Glutamatergic neuron (in vitro differentiated cells): ENCODE measurements at places on chromosomes 2 and 18. TPM values are rescaled to one million over a fixed set of nuclear protein-coding genes. Genes with fewer than 3 reads are reported as not detected.

GRCh38 chr18:63290166-63290820, 29.3 kb downstream of the BCL2 start:
- no peak for DNase-seq

ACSL3 gene
- total RNA-seq = 87.0 TPM

- DNase-seq = no peak
Observed at GRCh38 chr18:22451796-22452195, 34.1 kb upstream of the CTAGE1 start.

MYL12B gene
- 123 TPM for total RNA-seq

TRIM43 gene
- total RNA-seq = 2.3 TPM
